Uterine smooth muscle cell (primary cell): ENCODE measurements at places on chromosomes 5 and 9. TPM values are rescaled to one million over a fixed set of nuclear protein-coding genes. Genes with fewer than 3 reads are reported as not detected.

PTGS1 gene
- 11.4 and 31.2 TPM in 2 replicates for total RNA-seq

SHISAL2B gene
- 0.25 TPM in 1 of 2 replicates, not detected in the other for total RNA-seq

CARD9 gene
- total RNA-seq, result 2.1 and 3.4 TPM in 2 replicates

FLT4 gene
- total RNA-seq, result 0.11 and 0.25 TPM in 2 replicates

SLC6A18 gene
- not detected in 2 replicates for total RNA-seq

KLHL9 gene
- total RNA-seq, result 48.1 and 48.9 TPM in 2 replicates
